ENCODE measurements at places on chromosomes 1 and 21.

DNA sequence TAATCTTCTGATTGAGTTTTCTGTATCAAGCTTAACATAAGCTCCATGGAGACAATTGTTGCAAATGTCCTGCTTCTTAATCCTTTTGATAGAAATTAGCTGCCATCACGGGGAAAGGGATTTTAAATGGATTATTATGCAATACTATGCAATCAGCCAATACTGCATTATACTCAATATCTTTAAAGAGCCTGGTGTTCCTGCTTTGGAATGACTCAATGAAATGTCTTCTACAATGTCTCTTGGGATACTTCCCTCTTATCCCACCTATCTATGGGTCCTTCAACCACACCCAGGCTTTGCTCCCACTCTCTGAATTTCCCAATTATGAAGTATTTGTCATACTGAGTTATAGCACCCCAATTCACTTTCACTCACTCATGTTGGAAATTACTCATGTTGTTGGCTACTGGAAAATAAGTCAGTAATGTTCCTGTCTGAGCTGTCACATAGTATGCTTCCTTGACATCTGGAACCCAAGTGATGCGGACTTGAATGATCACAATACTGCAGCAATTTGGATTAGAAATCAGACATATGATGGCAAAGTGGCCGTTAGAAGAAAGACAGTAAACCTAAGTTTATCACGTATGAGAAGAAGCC lies 85.0 kb downstream of the TPR start:
- DNase-seq, result no peak

GRCh38 chr1:162316187-162316586 lies 60.5 kb downstream of the SPATA46 start:
- no peak for DNase-seq

GRCh38 chr1:66337249-66337648 lies 196.7 kb upstream of the SGIP1 start:
- no peak for DNase-seq

- no peak for DNase-seq
Measured at GRCh38 chr21:45995686-45996179, 14.2 kb downstream of the COL6A1 start.

GRCh38 chr1:75127916-75128717 lies 6.1 kb upstream of the LHX8 start:
- DNase-seq, result no peak

DNA sequence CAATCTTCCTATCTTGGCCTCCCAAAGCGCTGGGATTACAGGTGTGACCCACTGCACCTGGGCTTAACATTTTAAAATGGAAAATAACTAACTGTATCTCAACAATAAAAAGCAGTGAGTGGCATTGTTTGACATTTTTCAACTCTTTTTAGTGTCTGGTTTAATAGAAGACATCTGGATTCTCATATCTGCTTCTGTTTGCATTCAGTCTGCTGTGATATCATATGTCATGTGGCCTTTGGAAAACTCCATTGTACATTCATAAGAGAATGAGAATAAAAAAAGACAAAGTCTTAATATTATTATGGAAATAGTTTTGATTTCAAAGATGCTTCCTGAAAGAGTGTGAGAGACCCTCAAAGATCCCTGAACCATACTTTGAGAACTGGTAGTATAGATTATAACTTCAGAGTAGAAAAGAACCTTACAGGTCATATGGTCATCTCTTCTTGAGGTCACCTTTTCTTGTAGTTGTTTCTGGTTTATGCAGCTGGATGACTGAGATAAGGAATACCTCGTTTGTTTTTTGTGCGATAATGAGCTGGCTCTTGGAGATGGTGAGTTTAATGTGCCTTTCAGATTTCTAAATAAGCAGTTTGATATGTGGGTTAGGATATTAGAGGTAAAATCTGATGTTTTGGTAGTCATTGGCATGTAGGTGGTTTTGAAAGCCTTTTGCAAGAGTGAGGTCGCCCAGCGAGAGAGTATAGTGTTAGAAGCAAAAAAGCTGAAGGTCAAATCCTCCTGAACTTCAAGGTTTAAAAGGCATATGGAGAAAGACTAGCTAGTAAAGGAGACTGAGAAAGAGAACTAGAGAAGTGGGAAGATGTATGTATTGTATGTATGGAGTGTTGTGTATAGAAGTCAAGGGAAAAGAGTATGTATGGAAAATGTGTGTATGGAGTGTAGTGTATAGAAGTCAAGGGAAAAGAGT lies 17.2 kb downstream of the CEP350 start:
- no peak for DNase-seq

GRCh38 chr1:219041141-219041540 lies 132.5 kb upstream of the LYPLAL1 start:
- no peak for DNase-seq

DNA sequence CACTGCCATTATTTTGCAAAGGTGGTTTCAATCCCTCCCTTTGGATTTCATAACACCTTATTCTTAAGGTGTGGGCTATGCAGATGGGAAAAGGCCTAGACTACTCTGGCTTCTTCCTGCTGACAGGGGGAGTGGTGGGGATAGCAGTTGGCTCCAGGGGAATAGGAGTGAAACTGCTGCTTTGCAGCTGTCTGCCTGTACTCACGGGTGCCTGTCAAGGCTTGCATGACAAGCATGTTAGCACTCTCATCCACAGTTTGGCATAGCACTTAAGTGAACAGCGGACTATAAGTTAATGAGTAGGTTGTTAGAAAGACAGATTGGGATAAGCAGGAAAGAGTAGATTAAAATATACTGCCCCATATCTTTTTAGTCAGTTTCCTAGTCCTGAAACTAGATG lies 287.5 kb upstream of the DAB1 start:
- no peak for DNase-seq

DNA sequence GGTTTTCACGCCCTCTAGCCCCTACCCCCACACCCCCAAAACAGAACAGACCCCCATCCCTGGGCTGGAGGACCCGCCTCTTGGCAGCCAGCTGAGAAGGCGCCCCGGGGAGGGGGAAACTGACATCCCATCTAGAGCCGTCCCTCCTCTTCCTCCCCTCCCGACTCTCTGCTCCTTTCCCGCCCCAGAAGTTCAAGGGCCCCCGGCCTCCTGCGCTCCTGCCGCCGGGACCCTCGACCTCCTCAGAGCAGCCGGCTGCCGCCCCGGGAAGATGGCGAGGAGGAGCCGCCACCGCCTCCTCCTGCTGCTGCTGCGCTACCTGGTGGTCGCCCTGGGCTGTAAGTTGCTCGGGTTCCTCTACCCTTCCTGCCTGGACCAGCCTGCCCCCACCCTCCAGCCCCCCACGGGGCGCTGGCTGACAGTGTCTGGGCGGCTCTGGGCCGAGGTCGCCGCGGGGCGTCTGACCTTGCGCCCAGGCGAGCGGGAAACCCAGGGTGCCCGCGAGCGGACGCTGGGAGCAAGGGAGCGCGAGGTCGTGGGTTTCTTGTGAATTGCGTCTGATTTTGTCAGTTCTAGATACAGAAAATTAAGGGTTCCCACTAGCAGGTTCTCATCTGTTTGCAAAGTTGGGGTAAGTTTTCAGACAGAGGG lies 618 bp downstream of the JAM2 start:
- peak; percentile 79 for DNase-seq

- DNase-seq, result no peak
Measured at GRCh38 chr1:23452011-23452411, 27.5 kb upstream of the TCEA3 start.

GRCh38 chr1:156384007-156384406 lies 15.0 kb downstream of the RHBG start:
- DNase-seq, result no peak

- peak; percentile 47 for DNase-seq
Measured at GRCh38 chr1:191174298-191174697, 696.6 kb upstream of the BRINP3 start.

DNA sequence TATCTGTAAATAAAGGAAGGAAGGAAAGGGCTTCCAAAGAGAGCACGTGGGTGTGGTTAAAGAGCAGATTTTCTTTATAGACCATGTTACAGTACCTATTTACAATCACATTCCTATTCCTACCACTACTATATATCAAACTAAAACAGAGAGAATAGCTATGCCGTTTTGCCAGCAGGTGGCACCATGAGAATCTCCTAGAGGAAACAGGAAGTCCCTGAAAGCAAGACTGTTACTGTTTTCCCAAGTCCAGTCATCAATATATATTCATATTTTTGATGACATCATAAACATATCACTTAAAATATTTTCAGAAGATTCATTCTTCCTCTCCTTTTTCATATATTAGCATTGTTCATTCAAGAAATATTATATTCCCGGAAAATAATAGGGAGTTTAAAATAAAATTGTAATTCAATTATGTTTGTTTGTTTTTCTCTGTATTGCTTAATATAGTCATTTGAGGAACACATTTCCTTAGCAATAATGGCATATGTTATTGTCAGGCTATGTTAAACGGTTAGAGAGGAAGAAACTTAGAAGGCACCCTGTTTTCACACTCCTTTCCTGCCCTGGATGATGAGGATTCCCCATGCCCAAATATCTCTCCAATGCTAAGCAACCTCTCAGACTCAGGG lies 6.6 kb downstream of the CCDC190 start:
- peak; percentile 57 for DNase-seq

GRCh38 chr1:220786337-220787068 lies at the start of gene MTARC1:
MTARC1 (plus strand) TSS chr1:220786913; CDS start chr1:220786945, 32 bp downstream.
- peak; percentile 24 for DNase-seq

DNA sequence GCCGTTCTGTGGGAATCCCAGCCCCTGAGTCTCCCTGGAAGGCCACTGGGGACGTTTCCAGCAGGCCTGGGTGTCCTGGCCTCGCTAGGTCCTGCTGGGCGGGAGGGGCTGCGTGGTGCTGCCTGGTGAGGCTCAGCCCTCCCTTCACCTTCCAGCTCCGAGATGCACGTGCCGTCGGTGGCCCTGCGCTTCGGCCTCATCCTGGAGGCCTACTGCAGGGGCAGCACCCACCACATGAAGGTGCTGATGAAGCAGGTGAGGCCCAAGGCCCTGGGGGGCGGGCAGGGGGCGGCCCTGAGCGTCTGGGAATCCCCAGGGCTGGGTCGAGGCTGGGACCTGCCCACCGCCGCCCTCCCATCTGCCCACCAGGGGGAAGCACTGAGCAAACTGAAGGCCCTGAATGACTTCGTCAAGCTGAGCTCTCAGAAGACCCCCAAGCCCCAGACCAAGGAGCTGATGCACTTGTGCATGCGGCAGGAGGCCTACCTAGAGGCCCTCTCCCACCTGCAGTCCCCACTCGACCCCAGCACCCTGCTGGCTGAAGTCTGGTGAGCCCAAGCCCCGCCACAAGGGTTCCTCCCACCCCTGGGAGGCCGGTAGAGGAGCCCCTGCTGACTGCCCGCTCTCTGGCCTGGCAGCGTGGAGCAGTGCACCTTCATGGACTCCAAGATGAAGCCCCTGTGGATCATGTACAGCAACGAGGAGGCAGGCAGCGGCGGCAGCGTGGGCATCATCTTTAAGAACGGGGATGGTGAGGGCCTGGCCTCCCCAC lies 70.3 kb downstream of the PIK3CD start:
- peak; percentile 85 for DNase-seq

DNA sequence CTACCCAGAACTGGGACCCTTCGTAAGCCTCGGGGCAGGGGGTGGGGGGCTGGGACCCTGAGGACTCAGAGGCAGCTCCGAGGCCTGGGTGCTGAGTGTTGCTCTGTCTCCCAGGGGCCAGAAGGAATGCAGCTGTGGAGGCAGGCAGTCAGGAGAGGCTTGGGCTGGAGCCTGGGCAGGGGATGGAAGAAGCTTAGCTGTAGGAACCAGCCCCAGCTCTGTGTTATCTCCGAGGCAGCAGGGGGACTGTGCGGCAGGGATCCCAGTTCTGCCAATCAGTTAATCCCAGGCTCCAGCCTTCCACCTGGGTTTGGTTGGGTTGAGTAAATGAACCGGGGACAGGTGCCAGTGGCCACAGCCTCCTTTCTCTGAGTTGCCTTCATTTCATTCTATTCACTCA lies 8.2 kb upstream of the GRIK3 start:
- DNase-seq, result no peak

DNA sequence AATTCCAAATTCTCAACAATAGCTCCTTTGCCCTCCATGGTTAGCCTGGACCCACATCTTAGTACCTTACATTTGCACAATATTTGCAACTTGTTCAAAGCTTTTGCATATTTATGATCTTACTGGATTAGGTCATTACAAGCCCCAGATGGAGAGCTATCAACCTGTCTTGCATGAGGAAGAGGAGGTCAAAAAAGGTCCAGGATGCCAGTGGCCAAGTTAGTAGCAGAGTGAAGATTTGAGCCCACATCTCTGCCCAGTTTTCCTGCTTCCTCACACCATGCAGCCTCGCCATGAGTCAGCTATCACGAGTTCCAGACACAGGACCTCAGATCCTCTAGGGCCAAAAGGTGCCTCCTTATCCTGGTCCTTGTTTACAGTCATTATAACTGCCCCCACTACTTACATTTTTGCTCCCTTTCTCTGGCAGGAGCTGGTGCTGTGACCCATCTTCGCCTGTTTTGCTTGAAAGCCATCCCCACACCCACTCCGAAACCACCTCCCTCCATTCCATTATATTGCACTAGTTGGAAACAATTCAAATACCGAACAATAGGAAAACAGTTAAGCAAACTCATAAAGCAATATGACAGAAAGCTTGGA lies 5.0 kb upstream of the AHCYL1 start:
- DNase-seq, result no peak

GRCh38 chr1:242743983-242744780 lies 219.7 kb upstream of the PLD5 start:
- DNase-seq, result no peak

- no peak for DNase-seq
Measured at GRCh38 chr1:155952505-155952890, 11.1 kb downstream of the RXFP4 start.

GRCh38 chr1:243345205-243345604 lies 89.4 kb downstream of the SDCCAG8 start:
- DNase-seq, result no peak

DNA sequence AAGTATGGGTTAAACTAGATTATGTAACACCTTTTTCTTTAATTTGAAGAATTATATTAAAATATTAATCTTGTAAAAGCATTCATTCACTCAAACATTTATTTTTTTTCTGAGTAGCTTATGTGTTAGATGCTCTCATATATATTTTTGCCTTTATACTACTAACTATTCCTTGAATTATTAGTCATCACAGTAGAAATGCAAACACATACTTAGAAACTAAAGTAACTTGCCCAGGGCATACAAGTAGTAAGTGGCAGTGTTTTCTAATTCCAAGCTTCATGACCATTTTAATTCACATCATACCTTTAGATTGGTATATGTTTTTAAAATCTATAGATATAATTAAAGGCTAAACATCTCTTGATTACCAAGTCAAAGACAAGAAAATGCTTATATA lies 1271.0 kb downstream of the BRINP3 start:
- no peak for DNase-seq

- no peak for DNase-seq
Measured at GRCh38 chr1:20787840-20788795, 1.0 kb upstream of the HP1BP3 start.

GRCh38 chr1:147892731-147893214 lies 9.8 kb upstream of the GJA8 start:
- peak; percentile 60 for DNase-seq

GRCh38 chr1:167065471-167065870 lies 24.7 kb downstream of the GPA33 start:
- no peak for DNase-seq
